ENCODE measurements at places on chromosomes 3 and 15.
A peak's percentile ranks its signal among the peaks of the same experiment; 100 is the strongest.

- no peak for DNase-seq
Observed at GRCh38 chr15:43239732-43240491, 19.1 kb upstream of the EPB42 start.

DNA sequence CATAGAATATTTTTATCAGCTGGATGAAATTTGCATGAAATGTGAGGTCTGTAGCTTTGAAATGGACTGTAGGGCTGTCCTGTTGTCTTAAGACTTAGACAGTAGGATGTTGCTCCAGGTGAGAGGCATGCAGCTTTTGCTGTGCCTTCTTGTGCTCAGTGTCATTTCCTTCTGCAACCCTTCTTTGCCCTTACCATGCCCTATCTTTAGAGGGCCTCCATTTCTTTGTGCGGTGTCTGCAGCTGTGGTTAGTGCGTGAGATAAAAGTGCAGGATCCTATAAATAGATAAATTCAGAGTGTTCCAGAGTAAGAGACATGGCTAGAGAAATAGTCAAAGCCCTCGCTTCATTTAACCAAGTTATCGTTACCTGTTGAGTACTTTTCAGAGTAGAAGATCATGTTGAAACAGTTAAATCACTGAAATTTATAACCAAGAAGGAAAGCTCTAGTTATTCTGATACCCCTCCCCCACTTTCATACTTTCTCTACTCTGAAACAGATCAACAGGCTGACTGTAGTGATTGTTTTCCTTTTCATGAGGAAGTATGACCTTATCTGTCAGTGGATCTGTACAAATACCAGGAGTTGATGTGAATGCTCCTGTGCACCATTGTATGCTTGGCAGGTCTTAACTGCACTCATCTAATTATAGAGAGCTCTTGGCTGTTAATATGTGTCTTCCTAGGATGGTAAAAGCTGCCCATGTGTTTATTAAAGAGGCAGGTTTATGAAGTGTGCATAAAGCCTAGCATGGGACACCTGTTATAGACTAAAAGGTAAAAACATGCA is 18.2 kb downstream of the EIF3J start:
- no peak for DNase-seq

DNA sequence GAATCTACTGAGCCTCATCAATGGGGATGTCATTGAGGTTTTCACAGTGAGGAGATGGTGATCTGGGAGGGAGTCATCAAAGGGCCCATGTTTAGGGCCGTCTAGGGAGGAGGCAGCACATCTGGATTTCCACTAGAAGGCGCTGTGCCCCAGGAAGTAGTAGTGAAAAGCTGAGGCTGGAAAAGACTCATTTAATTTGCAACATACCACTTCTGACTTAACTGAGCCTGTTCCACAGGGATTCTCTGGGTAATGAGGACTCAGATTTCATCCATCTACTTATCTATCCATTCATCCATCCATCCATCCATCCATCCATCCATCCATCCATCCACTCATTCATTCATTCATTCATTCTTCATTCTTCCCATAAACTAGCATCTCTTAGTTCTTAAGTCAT is 17.4 kb upstream of the SHF start:
- peak; percentile 58 for DNase-seq

DNA sequence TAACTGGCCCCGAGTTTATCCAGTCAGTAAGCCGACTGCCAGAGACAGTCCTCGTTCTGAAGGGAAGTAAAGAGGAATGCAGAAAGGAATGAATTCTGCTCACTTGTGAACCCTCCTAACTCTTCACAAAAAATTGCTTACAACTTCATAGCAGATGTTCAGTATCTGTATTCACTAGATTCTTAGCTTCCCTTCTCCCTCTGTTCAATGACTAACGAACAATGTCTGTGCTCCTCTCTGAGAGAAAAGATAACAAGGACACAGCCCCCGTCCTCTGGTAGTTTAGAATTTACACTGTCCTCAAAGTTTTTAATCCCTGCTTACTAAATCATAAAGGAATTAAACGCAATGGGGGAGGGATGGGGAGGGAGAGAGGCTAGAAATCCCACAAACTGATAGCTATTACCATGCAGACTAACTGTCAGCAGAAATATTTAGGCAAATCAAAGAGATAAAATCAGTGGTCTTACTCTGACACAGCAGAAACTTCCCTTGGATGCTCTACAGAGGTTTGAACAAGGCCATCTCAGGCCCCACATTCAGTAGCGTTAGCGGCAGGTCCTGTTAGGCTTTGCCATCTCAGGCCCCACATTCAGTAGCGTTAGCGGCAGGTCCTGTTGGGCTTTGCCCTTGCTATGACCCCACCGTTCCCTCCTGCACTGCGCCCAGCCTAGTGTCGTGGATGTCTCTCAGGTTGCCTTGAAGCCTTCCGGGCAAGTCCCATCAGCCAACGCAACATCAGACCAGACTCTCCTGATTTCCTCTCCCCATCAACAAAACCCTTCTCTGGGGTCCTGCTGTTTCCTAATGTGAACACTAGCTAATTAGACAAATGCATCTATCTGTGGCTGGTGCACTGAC is 23.4 kb downstream of the NRROS start:
- no peak for DNase-seq

DNA sequence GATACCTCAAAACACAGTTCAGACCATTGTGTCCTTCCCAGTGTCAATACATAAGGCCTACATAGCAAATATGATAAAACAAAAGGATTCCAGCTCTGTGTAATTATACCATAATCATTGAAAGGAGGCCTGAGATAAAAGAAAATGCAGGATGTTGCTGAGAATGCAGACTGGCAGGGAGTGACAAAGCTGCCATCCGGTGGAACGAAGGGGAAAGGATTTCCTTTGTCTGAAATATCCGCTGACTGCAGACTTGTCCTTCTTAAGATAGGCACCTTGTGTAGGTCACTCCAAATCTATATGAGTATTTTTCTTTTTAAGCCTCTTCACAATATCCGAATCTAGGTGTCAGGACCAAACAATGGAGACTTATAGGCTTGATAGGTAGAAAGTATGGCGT is 108.0 kb downstream of the KCNH8 start:
- DNase-seq, result peak; percentile 23

DNA sequence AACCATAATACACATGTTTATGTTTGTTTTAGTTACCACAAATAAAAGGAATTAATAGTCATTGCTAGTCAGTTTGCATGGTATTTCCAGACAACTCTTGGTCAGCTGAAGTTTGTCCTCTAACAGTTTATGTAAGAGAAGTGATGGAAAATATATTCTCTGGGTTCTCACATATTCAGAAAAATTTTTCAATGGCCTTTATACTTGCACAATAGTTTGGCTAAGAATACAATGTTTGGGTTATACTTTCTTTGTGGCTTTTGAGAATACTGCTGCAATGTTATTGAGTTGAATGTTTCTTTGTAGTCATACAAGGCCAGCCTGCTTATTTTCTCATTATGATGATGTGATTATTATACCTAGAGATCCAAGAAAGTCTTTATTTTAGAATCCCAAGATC is 133.9 kb downstream of the RAP2B start:
- DNase-seq, result no peak

GRCh38 chr3:95212117-95212516 is 1149.3 kb downstream of the NSUN3 start:
- no peak for DNase-seq

GRCh38 chr3:37594873-37595783 is 266.6 kb upstream of the CTDSPL start:
- DNase-seq, result no peak

- DNase-seq, result peak; percentile 39
Observed at GRCh38 chr3:46660543-46661523, 32.6 kb downstream of the ALS2CL start.

DNA sequence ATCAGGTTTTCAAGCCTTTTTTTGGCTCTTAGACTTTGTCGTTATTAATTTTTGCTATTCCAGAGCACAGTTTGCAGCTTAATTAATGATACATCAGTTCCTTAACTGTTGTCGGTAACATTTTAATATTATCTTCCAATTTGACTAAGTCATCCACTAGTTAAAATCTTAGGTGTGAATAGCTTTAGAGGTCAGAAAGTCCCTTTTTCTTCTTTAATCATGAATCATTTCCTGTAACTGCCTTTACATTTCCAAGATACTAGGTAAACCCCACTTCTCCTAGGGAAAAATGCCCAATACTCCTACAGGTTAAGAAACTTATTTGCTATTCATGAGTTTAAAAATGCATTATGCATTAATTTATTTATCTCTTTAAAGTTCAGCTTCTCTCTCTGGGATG is 260.9 kb upstream of the CFAP20DC start:
- no peak for DNase-seq

- DNase-seq, result peak; percentile 40
Observed at GRCh38 chr3:108091498-108092250, 843 bp upstream of the CD47 start.

GRCh38 chr3:193207290-193208273 is 33.4 kb upstream of the PLAAT1 start:
- DNase-seq, result no peak

DNA sequence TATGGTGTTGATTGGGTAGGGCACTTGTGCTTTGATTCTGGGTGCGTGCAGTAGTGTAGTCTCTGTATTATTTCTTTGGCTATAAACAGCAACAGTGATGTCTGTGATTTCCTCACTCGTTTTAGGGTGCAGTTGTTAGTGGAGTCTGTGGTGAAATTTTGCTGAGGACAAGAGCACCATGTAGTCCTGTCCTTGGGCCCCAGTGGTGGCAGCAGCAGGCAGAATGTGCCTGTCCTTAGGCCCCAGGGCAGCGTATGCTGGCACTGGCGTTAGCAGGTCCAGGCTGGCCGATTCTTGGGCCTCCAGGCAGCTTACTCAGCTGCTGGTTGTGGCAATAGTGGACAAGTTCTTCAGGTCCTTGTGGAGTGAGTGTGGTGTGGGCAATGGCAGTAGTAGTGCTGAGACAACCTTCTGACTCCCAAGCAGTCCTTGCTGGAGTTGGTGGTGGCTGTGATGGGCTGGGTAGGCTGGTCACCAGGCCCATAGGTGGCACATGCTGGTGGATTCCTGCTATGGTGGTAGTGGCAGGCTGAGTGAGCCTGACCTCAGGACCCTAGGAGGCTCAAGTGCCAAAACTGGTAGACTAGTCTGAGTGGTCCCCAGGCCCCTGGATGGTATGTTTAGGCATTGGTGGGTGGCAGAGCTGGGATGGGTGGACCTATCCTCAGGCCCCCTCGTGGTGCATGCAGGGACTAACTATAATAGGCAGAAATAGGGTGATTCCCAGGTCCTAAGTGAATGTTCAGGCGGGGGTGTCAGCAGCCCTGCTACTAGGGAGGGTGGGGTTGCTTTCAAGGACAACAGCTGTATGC is 56.3 kb downstream of the TNFAIP8L3 start:
- DNase-seq, result no peak

- DNase-seq, result no peak
Observed at GRCh38 chr3:18351069-18351628, 74.0 kb downstream of the SATB1 start.

DNA sequence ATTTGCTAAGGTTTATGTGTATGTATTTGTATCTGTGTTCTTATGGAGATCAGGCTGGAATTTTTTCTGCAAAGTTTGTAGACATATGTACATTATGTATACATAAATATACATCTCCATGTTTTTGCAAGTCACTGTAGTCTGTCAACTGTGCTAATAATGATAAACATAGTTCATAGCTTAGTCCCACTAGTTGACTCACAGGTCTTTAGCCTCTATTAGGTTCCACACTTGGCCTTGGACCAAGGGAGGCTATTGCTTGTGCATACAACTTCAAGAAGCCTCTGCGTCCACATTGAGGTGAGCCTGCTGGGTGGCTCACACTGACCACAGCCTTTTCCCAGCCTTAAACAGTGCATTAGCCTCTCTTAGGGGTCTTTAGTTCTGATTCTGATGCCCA is 243.8 kb upstream of the PEX5L start:
- DNase-seq, result no peak

DNA sequence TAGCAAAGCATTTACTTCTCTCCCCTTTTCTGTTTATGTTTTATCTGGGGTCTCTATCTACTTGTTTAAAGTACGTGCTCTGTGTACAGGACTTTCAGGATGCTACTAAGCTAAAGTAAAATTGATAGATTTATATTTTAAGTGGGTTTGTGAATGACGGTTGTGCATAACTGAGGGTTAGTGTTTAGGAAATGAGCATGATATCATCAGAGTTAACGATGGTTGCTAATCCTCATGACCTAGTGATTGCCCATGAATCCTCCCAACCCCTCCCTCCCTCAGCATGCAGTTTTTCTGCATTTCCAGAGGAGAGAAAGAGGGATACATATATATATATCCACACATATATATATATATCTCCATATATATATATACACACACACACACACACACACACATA is 957.2 kb downstream of the TUSC7 start:
- no peak for DNase-seq

- DNase-seq, result no peak
Observed at GRCh38 chr15:77691607-77692006, 58.9 kb upstream of the LINGO1 start.

- DNase-seq, result no peak
Observed at GRCh38 chr3:135691240-135691639, 274.3 kb upstream of the PPP2R3A start.

DNA sequence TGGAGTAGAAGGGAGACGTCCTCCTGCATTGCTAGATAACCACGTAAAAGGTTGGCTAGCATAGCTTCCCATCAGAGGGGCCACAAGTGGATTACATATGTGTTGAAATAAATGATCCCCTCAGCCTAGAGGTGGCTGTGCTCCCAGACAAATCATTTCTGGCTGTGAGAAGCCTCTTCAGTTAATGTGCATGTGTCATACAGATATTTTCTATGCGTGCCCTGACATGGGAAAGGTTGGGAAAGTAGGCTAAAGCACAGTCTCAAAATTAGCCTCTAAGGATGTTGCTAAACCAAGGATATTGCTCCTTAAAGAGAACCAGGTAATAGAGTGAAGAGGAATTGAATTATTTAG is 17.8 kb downstream of the USP3 start:
- no peak for DNase-seq

DNA sequence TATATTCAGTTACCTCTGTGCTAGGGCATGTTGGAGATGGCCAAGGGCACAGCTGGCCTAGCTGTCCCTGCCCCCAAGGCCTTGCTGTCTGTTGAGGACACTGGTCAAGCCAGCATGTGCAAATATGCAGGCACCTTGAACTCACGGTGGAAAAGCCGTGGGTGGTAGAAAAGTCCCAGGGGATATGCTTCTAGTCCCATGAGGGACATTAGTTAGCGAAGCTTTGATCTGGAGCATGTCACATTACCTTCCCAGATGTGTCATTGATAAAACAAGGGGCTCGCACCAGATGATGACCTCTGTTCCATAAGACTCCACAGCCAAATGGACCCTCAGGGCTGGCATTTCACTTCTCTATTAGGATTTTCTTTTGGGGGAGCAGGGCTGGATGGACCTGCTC is 14.2 kb upstream of the TMEM158 start:
- DNase-seq, result no peak

- no peak for DNase-seq
Observed at GRCh38 chr3:130755666-130756065, 9.0 kb upstream of the PIK3R4 start.

- DNase-seq, result no peak
Observed at GRCh38 chr3:158819282-158819681, 17.4 kb downstream of the MFSD1 start.

DNA sequence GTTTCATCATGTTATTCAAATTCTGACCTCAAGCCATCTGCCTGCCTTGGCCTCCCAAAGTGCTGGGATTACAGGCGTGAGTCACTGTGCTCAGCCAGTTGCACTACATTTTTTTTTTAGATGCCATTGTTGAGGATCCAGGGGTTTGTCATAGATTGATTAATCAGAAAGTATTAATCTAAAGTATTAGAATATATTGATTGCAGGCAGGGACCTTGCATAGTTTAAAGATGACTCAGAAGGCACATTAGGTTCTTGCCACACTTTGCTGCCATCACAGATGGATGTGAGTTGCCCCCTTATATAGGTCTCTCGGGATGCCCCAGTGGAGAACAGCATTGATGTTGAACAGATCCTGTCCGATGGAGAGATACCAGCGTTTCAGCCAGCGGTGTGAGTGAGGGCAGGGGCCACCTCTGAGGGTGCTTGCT is 41.1 kb downstream of the IGF1R start:
- DNase-seq, result no peak
